Stimulated activated CD8-positive, alpha-beta memory T cell treated with anti-CD3 and anti-CD28 coated beads, Interleukin-15, amount 100 ng/mL, for 4 hours (primary cell): ENCODE measurements at places on chromosomes 4 and X.

- DNase-seq: no peak
Observed at GRCh38 chrX:34768290-34768689, 111.2 kb upstream of the TMEM47 start.

GRCh38 chr4:112127803-112128202 lies 17.5 kb upstream of the FAM241A start:
- no peak for DNase-seq

- DNase-seq: no peak
Observed at GRCh38 chr4:82792912-82793649, 5.5 kb downstream of the SCD5 start.

GRCh38 chr4:3781193-3781886 lies 15.2 kb downstream of the ADRA2C start:
- no peak for DNase-seq

DNA sequence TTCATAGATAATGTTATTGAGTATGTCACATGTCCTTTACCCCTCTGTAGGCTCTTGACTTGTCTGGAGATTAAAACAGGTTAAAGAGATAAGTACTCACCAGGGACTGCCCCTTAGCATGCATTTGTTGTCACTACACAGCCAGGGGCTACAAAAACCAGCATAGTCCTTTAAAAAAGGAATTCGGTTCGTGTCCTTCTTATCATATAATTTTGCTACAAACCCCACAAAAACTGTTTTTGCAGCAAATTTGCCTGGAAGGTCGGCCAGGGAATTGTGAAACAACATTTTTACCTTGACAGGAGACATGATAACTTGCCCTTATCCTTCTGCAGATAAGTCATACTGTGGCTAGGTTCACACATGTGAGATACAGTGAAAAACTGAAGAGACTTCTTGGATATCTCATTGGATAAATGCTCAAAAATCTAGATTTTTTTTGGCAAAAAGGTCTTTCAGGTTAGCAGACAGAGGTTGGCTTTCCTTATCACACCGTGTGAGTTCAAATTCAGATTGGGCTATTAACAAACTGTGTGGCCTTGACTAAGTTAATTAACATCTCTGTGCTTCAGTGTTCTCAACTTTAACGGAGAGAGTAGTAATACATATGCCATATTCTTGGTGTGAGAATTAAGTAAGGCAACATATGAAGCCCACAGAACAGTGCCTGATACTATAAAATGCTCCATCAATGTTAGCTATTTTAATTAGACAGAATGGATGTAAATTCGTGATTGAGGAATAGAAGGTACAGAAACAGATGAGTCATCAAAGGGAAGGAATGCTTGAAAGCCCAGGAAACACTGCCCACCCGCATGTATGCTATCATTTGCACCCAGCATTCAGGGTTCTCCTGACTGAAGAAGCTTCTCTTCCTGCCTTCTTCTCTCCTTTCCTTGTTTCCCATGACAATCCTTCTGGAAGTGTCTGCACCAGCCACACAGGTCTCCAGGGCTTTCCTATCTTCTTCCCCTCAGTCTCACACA lies 30.0 kb downstream of the FAM9C start:
- DNase-seq: no peak

DNA sequence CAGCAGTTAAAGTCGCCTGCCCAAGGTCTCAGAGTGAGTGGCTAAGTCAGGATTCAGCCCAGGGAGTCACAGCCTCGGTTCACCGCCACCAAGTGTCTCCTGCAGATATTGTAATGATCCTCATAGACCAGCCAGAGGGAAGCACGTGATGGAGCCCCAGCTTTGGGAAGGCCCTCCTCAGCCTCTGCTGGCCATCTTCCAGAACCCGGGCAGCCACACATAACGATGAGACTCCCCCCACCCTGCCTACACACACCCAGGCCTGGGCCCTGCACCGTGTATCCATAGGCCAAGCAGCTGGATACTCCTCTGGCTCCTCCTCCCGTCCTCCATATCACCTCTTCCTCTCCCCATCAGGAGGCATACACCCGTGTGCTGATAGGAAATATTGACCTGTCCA lies 19.6 kb upstream of the SASH3 start:
- no peak for DNase-seq
